Hematopoietic multipotent progenitor cell treated with erythropoietin and hydrocortisone succinate and interleukin-3 and kit ligand, for 8 days (in vitro differentiated cells): ENCODE measurements at places on chromosomes 2 and 18.

DNA sequence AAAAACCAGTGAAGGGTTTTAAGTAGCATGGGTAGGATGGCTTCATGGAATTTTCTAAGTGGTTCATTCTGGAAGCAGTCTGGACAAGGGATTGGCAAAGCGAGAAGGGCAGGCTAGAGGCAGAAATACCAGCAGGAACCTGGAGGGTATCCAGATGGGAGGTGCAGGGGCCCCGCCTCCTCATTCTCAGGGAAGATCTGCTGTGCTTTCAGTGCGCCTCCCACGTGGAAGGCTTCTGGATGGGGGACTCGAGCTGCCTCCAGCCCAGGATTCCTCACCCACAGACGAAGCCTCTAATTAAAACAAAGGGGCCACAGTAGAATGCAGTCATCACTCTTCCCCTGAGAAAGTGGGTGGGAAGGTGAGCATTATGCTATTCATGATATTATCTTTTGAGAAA lies 79.8 kb downstream of the VSNL1 start:
- no peak for DNase-seq

GRCh38 chr2:21257621-21258020 lies 133.9 kb downstream of the TDRD15 start:
- DNase-seq: no peak

DNA sequence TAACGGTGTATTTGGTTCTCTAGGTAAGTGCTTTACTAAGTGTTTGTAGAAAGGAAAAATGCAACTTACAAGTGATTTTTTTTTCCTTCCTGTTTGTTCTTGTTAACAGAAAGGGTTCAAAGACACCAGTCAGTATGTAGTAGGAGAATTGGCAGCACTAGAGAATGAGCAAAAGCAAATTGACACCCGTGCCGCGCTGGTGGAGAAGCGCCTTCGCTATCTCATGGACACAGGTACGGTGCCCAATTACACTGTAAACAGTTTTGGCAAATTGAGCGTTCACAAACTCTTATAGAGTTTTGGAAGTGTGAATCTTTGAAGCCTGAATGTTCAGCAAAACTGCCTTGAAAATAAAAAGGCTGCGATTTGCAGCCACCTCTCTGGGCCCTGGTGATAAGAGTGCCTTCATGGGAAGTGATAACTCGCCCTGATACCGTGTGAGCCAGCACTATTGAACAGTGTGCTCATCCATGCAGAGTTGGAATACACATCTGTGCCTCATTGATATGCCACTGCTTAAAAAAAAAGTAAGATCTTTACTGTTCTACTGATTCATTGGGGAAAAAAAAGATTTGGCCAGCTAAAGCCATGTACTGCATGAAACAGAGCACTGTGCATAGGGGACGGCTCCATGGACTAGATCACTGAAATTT lies 54.0 kb upstream of the OTX1 start:
- peak; percentile 87 for DNase-seq

DNA sequence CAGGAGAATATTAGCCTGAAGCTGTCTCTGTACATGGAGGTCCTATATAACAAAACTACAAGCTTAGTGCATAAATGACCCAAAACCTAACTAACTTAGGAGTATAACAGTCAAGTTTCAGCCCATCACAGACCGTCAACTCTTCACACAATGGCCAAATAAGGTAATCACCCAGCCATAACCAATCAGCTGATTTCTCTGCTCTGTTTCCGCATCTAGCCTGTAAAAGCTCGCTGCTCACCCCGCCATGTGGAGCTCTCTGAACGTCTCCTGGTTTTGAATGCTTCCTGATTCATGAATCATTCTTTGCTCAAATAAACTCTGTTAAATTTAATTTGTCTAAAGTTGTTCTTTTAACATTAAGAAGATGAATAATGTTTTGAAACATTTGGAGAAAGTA lies 593.6 kb downstream of the TMX3 start:
- DNase-seq: no peak

- DNase-seq: no peak
Measured at GRCh38 chr2:60544062-60544461, 9.4 kb downstream of the BCL11A start.

- DNase-seq: no peak
Measured at GRCh38 chr2:26945991-26946750, 24.3 kb upstream of the MAPRE3 start.

DNA sequence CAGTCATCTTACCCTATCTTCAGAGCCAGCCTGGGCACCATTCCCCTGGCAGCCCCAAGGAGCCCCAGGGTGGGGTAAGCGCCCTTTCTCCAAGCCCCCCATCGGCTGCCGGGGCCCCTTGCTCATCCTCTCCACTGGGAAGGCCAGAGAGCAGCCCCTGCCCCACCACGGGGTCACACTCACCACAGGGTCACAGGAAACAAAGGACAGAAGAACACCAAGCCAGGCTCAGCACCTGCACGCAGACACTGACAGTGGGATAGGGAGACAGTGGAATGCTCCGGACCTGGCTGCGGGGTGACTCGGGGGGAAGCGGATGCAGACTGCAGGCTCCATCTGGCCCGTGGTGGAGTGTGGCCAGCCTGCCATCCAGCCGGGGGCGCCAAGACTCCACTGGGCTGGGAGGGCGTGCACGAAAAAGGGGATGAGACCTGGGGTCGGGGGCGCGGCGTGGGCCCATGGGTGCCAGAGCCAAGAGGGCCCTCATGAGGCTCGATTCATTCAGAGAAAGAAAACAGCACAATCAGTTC lies 21.1 kb downstream of the HDAC4 start:
- DNase-seq: no peak

- DNase-seq: no peak
Measured at GRCh38 chr2:159798376-159798725, 343 bp upstream of the CD302 start.

DNA sequence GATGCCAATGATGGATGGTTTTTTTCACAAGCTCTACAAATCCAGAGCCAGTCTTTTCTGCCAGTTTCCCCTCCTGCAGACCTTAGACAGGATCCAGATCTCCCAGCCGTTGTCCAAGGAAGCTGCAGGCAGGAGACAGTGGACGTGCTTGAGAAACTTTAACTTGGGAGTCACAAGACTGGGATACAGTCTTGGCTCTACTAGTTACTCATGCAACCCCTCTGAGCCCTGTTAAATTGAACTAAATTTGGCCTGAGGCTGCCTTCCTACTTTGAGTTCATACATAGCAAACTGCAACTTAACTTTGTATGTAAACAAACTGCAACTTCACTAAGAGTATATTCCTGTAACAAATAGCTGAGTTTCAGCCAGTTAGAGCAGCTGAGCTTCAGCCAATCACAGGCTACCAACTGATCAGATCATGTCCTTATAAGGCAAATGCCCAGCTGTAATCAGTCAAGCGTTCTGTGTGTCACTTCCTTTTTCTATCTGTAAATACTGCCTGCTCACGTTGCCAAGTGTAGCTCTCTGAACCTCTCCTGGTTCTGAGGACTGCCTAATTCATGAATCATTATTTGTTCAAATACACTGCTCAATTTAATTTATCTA lies 140.9 kb downstream of the CAPN13 start:
- peak; percentile 13 for DNase-seq

DNA sequence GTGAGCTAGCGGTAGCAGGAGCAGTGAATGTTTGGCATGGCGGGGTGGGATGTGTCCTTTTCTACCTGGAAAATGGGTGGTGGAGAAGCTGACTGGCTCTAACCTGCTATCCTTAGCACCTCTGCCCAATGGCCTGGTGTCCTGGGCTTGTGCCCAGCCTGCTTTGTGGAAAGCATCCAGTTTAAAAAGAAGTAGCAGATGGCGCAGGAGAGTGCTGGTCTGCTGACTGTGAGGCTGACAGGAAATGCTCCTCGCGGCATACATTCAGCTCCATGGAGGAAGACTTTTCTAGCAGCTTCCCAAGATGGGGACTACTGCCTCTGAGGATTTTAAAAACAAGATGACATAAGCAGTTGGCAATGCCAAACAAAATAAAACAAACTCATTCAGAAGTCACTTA lies 56.2 kb upstream of the LYPD6B start:
- DNase-seq: no peak

- no peak for DNase-seq
Measured at GRCh38 chr2:205058409-205058808, 513.1 kb downstream of the PARD3B start.

- DNase-seq: no peak
Measured at GRCh38 chr18:47381975-47382570, 130.6 kb upstream of the SKOR2 start.

GRCh38 chr2:109339519-109339966 lies 210.5 kb downstream of the SH3RF3 start:
- no peak for DNase-seq

DNA sequence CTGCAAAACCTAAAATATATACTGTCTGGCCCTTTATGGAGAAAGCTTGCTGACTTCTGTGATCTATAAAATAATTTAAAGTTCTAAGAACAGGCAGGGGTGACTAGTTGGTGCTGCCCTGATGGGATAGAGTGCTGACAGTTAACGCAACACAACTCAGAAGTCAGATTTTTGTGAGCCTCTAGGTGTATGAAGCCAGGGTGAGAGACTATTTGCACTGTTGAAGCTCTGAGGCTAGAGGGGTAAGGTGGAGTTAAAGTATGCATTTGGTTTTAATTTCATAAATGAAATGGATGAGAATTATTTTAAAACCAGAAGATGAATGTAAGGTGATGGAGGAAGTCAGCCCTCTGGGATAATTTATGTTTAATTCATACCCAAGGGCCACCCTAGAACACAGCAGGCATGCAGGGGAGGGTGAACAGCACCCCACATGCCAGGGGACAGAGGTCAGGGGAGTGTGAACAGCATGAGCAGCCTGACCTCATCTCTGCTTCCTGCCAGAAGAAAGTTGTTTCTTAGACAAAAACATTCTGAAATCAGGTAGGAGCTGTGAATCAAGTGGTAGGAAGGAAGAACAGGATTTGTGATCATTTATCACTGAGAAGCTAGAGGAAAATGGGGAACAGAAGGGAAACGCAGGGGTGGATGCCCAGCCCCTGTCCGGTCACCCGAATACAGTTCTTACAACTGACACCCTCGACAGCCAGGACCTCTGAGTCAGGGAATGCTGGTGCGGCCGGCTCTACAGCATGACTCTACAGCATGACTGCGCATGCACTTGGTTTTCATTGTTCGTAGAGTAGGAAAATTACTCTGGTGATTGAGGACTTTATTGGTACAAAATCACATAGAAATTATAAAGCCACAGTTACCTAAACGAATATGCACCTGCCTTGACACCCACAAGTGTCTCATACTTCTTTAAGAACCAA lies 93.1 kb downstream of the MBP start:
- no peak for DNase-seq

DNA sequence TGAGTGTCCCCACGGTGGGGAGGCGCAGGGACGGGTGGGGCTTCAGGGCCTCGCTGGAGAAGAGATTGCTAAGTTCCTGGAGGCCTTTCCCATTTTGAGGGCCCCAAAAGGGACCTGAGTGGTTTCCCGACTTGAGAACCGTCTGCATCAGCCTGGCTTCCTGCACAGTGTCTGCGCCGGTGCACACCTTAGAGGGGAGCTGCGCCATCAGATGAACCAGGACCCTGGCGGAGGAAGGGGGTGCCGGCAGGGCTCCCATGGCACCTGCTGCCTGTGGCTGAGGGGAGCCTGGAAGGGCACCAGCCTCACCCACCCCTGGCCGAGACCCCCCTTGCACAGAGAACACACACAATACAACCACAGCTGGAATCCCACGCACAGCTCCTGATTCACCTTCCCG lies 465.1 kb upstream of the MYT1L start:
- no peak for DNase-seq

DNA sequence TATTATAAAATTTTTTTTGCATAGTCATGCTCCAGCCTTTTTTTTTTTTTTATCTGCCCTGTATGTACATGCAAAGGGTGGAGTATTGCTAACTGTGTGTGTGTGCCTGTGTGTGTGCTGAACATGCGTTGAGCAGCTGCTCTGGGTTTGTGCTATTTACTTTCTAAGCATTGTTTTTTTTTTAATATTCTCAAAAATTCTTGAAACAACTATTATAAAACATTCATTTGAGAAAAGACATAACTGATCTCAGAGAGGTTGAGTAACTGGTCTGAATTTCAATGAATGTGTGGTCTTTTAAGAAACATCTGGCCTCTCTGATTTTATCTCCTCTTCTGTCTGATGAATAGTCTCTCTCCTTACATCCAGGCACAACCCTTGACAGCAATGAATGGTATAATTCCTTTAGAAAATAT lies 366.0 kb upstream of the SLC14A2 start:
- peak; percentile 50 for DNase-seq

- DNase-seq: no peak
Measured at GRCh38 chr2:127454595-127455565, 36.7 kb downstream of the PROC start.

- no peak for DNase-seq
Measured at GRCh38 chr2:104868505-104868866, 14.6 kb downstream of the POU3F3 start.

GRCh38 chr2:174977364-174977763 lies 27.8 kb downstream of the CHN1 start:
- no peak for DNase-seq

- no peak for DNase-seq
Measured at GRCh38 chr2:70069049-70069448, 18.2 kb upstream of the PCBP1 start.

GRCh38 chr2:128280901-128281321 lies 37.8 kb downstream of the HS6ST1 start:
- no peak for DNase-seq

DNA sequence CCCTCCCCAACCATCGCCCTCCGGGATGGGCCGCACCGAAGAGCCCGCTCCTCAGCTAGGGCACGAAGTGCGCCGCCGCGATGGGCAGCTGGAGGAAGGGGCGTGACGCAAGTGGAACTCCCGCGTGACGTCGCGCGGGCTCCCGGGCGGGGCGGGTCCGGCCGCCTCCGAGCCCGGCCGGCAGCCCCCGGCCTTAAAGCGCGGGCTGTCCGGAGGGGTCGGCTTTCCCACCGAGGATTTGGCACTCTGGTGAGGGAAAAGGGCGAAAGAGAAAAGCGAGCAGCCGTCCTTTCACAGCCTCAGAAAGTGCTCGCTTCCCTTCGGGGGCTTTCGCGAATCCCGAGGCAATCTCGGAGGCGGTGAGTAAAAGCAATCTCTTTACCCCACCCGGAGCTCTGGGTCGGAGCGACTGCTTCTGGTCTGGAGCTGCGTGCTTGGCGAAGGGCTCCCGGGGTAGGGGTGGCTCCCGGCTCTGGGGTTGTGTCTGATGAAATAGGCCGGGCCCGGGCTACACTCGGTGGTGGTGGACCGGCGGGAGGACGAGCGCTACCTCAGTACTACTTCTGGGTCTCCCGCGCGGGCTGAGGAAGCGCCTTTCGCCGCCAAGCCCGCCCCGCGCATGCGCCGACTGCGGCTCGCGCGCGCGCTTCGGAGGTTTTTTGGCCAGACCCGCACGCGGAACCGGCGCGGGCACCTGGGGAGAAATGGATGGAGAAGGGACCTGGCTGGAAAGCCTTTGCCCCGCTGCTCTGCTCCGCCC lies at the start of gene RBBP8:
TSS of gene RBBP8 (plus strand) at position 123 of the 760 bp plus-strand sequence. CDS start 3,524 bp downstream, outside the sequence.
- DNase-seq: peak; percentile 84

- no peak for DNase-seq
Measured at GRCh38 chr2:36427790-36428243, 72.2 kb downstream of the CRIM1 start.
